ENCODE measurements at places on chromosomes 5 and 9.

DNA sequence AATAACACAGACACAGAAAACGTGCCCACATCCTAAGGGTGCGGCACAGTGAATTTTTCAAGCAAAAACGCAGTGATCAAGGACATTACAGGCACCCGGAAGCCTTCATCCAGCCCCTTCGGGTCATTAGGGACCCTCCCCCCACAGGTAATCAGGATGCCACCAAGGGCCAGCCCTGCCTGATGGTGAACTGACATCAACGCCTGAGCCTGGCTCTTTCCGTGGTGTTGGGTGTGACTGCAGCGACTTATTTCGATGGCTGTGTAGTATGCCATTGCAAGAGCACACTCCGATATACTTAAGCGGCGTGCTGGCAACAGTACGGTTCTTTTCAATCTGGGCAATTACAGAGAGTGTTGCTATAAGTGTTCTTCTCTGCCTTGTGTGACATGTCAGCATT lies 310.0 kb upstream of the IRX1 start:
- DNase-seq, result no peak

DNA sequence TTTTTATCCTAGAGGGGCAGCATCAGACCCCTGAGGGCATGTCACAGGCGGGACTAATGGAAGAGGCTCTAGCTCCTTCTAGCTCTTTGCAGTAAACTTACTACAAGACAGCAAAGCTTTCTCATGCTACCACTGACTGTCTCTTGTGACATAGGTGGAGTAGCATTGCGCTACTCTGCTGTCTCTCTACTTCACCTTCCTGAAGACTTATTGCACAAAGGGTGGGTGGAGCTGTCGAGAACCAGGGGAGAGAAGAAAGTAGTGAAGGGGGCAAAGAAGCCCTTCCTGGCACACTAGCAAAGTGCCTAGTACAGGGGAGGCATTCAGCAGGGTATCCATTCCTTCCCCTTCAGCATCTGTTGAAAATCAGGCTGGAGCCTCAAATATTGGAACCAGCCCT lies 36.1 kb upstream of the NEK6 start:
- no peak for DNase-seq

GRCh38 chr9:127856729-127857116 lies 2.3 kb upstream of the ENG start:
- no peak for DNase-seq

GRCh38 chr5:68087866-68088265 lies 127.7 kb upstream of the PIK3R1 start:
- DNase-seq, result no peak

GRCh38 chr9:93909242-93909616 lies 45.9 kb downstream of the BARX1 start:
- DNase-seq, result no peak

GRCh38 chr5:162096448-162096847 lies 28.9 kb downstream of the GABRG2 start:
- DNase-seq, result no peak

GRCh38 chr5:82812575-82812974 lies 264.6 kb downstream of the TMEM167A start:
- no peak for DNase-seq

GRCh38 chr5:79562351-79563246 lies 48.7 kb upstream of the HOMER1 start:
- DNase-seq, result no peak

DNA sequence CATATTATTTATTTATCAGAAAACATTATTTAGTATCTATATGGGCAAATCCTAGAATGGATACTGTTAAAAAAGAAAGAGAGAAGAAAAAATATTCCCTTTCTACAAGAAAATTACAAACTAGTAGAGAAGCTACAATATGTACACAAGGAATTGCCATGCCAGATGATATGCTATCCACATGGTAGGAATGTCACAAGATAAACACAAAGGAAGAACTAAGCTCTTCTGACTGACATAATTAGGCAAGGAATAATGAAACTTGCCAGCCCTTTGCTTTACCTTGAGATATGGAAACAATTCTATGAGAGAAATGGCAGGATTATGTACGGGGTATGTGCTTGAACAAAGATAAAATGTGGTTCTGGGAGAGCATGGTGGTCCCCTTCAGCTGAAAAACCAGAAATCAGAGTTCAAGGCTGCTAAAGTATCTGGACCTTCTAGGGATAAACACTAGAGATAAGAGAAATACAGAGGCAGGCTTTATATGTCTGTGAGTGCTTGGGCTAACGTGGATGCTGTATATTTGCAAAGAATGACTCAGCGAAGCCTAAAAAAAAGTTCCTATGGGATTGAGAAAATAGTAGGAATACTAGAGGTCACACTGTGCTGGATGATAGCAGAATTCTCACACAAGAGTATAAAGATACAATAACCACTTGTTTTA lies 451.6 kb downstream of the TLE1 start:
- no peak for DNase-seq

GRCh38 chr5:125064621-125065438 lies 318.4 kb upstream of the ZNF608 start:
- no peak for DNase-seq

- no peak for DNase-seq
Observed at GRCh38 chr5:74765201-74765600, 1.7 kb downstream of the GFM2 start.

GRCh38 chr5:102910240-102911226 lies 155.4 kb downstream of the PAM start:
- no peak for DNase-seq

- no peak for DNase-seq
Observed at GRCh38 chr9:128633601-128634000, 23.0 kb downstream of the DYNC2I2 start.

- DNase-seq, result no peak
Observed at GRCh38 chr5:170813231-170813630, 29.7 kb downstream of the GABRP start.

DNA sequence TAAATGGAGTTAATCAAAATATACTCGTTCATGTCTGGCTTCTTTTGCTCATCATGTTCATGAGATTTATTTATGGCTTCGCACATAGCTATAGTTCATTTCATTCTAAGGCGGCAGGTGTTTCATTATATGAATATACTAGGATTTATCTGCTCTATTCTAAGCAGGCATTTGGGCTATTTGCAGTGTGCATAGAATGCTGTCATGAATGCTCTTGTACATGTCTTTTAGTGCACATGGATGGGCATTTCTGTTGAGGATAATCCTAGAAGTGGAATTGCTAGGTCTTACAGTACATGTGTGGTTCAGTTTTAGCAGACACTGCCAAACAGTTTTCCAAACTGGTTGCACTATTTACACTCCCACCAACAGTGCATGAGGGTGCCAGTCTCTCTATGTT lies 285.3 kb upstream of the ADRA1B start:
- no peak for DNase-seq

DNA sequence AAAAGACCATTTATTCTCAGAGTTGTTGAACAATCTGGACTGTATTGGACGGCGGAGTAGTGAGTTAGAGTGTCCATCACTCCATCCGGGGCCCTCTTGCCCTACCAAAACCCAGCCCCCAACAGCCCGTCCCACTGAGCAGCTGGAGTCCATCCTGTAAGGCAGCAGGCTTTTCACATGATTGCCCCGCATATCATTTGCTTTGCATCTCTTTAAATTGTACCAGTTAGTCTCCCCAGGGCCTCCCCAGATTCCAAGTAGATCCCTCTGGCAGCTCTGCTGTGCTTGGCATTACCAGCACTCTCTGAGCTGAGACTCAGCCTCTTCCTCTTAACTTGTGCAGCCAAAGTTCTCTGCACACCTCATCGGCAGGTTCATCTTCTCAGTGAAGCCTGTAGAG lies 48.6 kb upstream of the ADCY2 start:
- no peak for DNase-seq

DNA sequence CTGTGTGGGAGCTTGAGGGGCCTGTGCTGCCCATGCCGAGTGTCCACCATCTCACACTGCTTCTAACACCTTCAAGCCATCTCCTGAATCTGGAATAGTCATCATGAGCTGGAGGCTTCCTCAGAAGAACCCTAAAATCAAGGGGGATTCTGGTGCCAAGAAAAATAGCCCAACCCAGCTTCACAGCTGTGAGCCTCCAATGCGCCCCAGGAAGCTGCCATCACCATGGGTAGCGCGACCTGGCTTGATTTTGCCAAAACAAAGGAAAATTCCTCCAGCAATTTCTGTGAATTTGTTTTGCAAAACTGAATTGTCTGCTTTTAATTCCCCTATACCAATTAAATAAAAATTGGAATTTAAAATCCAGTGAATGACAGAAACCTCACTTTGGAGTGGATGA lies 6.2 kb upstream of the TIFAB start:
- no peak for DNase-seq

DNA sequence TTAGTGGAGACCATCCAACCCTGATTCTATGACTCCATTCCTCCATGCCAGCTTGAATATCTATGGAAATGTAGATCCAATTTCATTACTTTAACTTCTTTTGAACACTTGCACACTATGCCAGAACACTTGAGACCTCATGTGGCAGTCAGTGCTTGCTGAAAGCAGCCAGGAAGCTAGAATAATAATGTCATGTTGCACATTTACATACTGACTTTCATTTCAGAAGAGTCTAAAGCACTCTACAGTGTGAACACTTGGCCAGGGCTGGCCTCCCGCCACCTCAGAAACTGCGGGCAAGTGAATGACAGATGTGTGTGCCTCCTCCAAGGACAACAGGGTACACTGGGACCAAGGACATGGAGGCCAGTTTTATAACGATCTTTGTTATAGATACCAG lies 97.3 kb downstream of the SLF1 start:
- DNase-seq, result no peak

- no peak for DNase-seq
Observed at GRCh38 chr9:134215699-134216448, 51.5 kb upstream of the RNU6ATAC start.

DNA sequence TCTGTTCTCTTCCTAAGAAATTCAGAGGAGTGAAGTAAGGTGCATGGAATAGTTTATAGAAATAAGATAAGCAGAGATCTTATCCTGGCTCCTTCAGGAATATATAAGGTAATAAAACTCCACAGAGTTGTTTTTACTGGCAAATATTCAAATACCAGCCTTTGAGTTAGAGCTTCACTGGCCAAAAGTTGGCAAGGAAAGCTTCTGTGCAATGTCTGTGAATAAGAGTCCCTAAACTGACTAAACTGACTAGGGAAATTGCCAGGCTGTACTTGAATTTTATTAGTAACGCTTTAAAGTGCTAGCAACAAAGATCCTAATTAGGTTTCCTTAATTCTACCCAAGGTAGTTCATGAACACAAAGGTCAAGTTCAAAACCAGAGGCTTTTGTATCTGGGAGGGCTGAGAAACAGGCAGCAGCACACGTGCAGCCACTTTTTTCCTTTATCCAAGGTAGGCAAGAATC lies 131.1 kb upstream of the MPDZ start:
- DNase-seq, result no peak

DNA sequence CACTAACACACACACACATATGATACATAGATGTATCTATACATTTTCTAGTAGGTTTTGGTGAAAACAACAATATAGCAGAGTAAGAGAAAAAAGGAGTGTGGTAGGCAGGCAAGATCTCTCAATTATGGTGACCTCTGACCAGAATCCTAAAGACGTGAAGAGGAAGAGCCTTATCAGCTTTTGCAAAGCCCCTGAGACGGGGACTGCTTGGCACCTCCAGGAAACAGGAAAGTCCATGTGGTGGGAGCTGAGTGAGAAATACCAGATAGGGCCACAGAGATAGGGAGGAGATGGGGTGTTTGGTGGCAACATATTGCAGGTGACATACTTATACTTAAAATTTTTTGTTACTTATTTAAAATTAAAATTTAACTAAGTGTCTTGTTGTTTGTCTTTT lies 39.9 kb upstream of the CTXN3 start:
- DNase-seq, result no peak

GRCh38 chr9:113600023-113600823 lies 136.7 kb downstream of the RGS3 start:
- no peak for DNase-seq

DNA sequence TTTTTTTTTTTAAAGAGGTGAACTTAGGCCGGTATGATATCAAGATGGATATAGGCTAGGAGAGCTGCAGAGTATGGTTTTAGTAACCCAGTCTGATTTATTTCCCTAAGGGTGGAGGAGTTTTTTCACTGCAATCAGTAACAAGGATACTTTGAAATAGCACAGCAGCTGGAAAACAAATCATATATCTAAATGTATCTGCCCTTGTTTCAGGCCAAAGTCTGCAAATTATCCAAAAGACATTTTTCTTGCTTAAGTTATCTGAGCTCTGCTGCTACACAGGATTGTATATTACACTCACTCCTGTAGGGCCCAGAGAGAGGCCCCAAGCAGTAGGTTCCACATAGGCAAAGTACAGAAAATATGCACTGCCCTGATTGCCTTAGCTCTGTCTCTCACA lies 222.4 kb downstream of the NTRK2 start:
- DNase-seq, result no peak

GRCh38 chr5:126961702-126962101 lies 68.7 kb downstream of the MARCHF3 start:
- DNase-seq, result no peak

GRCh38 chr5:80915716-80916115 lies 44.4 kb upstream of the RASGRF2 start:
- DNase-seq, result no peak

DNA sequence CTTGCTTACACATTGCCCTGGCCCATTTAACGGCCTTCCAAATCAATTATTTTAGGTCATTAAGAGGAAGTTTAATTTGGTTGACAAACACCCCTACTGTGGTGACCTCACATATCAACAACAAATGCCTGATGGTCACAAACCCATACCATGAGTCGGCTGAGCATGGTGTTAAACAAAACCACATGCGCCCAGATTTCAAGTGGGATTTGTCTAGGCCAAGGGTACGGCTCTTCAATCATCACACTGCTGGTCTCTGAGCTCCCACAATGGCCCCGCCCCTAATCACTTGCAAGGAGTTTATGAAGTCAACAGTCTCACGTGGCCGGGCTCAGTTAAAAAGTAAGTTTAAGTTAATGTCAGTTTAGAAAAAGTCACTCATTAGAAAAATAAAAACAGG lies 243.8 kb downstream of the CRB2 start:
- no peak for DNase-seq

DNA sequence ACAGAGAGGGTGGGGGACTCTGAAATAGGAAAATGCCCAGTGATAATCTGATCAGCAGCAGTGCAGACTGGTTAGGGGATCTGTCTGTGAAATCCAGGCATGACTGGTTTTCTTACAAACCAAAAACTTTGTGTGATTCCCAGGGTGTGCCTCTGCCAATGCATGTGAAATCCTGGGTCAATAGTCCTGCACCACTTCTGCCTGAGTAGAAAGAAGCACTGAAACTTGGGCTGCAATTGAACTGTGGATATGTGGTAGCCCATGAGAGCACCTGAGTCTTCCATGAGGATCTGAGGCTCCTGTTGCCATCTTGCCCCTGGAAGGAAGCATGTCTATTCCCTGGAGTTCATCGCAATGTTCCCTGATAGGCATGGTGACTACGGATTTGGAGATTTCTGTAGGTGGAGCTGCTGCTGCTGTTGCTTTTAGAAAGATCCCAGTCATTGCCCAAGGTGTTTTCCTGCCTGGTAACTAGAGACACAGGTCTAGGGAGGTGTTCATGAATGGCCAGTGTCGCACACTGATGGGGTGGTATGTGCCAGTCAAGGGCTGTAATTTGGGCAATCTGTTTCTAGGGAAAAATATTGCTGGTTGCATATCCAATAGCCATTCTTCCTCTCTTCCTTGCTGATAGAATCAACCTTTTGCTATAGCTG lies 146.7 kb downstream of the CARTPT start:
- DNase-seq, result no peak
